ELR (cell line): ENCODE measurements at places on chromosomes 2 and 18.
A peak's percentile ranks its signal among the peaks of the same experiment; 100 is the strongest.

- no peak for DNase-seq
Measured at GRCh38 chr2:30888852-30889409, 81.7 kb upstream of the CAPN13 start.

GRCh38 chr2:7437716-7438632 lies 520.8 kb downstream of the RNF144A start:
- no peak for DNase-seq

DNA sequence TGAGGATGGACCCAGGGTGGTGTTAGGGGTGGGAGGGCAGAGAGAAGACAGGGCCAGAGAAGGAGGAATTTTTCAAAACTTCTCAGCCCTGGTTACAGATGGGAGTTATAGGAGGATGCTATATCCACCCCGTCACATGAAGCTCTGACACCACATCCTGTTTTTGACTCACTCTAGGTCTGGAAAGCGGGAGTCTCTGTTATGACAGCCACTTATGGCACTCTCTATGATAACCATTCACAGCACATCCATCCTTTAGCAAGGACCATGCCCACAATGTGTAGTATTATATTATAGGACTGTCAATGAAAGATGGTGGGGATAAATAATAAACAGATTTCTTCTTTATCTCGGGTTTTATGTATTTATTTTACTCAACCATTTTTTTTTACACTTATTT lies 461.2 kb downstream of the CDH2 start:
- peak; percentile 69 for DNase-seq

- no peak for DNase-seq
Measured at GRCh38 chr2:42067521-42067920, 19.7 kb downstream of the PKDCC start.

DNA sequence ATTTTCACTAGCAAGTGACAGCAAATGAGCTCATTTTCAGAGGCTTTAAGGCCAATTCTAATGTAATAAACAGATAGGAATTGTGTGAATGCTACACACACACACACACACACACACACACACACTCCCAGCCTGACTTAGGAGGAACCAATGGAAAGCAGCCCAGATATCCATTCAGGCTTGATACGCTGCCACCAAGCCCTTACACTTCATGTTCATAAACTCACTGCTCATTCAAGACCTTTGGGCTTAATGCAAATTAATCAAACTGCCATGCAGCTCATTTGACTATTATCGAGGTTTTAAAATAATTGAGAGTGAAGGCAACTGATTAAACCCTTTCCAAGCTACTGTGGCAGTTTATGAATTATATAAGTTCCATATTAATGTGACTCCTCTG lies 298.9 kb upstream of the NCKAP5 start:
- no peak for DNase-seq
